ENCODE measurements at places on chromosomes 4 and X.

- no peak for DNase-seq
Observed at GRCh38 chr4:4995103-4995907, 24.0 kb downstream of the CYTL1 start.

- DNase-seq, result no peak
Observed at GRCh38 chrX:30468471-30468870, 109.1 kb downstream of the TASL start.

DNA sequence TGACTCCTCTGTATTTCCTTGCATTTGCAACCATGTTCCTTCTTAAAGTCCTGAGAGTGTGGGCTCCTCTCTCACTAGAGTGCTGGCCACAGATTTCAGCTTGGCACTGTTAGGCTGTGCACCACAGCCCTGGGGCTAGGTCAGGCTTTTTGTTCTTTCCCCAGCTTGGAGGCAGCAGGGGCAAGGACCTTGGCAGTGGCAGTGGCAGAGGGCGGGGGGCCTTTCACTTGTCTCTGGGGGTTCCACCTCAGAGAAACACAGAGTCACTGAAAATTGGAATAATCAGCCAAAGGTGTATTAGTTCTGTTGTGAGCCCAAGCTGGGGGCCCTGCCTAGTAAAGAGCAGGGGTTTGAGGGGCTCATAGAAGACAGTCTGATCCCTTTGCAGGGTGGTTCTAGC lies 142.8 kb upstream of the CT83 start:
- DNase-seq, result no peak

- DNase-seq, result no peak
Observed at GRCh38 chrX:20313899-20314298, 47.2 kb upstream of the RPS6KA3 start.

DNA sequence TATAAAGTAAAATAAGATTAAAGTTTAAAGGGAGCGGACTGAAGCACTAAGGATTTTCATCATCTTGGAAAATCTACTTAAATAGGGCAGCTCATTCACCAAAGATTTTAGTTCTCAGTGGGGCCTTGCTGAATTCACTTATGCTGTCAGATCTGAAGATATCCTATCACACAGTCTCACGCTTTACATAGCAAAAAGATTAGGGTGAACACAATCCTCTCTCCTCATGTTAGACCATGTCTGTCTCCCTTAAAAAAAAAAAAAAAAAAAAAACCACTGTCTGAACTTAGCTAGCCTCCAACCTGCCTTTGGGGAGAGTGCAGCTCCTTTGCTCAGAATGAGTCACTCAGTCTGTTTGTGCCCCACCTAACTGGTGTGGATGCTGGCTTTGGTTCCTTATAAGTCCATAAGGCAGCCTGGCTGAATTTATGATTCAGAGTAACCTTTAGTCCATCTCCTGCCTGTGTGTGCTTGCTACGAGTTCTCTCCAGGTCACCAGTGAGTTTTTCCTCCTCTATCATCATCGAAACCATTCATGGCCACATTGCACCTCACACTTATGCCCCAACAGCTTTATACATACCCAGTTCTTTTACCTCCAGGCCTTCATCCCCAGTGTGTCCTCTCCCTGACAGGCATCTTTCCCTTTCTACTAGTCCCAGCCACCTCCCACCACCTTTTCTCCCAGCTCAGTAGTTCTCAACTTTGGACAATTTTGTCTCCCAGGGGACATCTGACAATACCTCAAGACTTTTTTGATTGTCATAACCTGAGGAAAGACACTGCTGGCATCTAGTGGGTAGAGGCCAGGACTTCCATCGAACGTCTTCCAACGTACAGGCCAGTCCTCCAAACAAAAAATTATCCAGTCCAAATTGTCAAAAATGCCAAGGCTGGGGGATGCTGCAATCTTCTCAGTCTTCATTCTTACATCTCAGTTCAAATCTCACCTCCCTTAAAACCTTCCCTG lies 220.7 kb upstream of the EMCN start:
- no peak for DNase-seq

GRCh38 chr4:2511645-2512131 lies 24.8 kb upstream of the FAM193A start:
- no peak for DNase-seq

GRCh38 chr4:25938366-25938765 lies 24.3 kb downstream of the SMIM20 start:
- no peak for DNase-seq

DNA sequence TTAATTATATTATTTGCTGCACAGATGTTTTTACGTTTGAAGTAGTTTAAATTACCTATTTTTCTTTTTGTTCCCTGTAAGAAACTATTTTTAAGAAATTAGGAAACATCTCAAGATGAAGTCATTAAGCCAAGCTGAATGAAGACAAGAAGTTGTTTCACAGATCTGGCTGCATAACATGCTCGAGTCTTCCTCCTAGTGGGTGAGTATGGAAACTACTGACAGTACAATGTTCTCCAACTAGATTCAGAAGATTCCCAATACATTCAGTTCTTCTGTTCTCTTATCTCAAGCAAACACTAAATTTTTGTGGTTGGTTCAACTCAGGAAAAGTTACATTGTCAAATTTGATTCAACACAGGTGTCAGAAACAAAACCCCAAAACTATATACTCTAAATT lies 256.8 kb upstream of the VCX start:
- DNase-seq, result no peak

- no peak for DNase-seq
Observed at GRCh38 chr4:30294295-30294694, 425.9 kb upstream of the PCDH7 start.

DNA sequence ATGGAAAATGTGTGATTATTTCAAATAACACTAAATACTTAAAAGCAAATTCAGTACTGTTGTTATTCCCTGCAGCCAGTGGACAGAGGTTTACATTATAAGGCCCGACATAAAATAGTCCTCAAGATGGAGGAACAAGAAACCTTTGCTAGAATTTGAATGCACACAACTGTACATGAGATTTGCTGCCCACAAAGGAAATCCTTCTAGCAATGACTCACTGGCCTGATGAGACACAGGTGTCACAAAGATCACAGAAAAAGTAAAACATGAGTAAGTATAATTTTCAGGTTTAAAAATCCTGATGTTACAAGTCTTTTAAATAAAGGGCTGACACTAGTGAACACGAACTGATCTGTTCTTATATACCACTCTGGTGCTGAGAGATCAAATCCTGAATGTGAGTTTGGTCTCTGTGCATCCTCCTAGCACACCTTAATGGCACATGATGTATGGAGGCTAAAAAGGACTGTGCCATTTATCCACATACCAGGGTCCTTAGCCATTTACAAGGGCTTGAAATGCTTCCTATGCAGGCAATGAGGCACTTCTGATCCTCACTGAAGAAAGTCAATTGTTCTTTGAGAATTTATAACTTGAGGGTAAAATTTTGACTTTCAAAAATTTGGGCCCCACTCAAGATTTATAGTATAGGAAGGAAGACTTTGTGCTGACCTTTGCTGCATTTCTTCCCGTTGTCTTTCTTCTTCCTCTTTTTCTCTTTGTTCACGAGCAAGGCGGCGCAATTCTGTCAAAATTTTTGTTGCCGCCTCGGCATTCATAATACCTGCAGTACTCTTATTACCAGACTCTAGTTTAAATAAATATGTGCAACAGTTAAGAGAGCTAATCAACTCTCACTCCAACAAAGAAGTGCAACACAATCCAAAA lies 23.0 kb downstream of the MAP7D3 start:
- no peak for DNase-seq

GRCh38 chrX:132491191-132491590 lies 2.4 kb upstream of the MBNL3 start:
- DNase-seq, result no peak

GRCh38 chrX:23570674-23571343 lies 96.5 kb upstream of the PRDX4 start:
- DNase-seq, result no peak

DNA sequence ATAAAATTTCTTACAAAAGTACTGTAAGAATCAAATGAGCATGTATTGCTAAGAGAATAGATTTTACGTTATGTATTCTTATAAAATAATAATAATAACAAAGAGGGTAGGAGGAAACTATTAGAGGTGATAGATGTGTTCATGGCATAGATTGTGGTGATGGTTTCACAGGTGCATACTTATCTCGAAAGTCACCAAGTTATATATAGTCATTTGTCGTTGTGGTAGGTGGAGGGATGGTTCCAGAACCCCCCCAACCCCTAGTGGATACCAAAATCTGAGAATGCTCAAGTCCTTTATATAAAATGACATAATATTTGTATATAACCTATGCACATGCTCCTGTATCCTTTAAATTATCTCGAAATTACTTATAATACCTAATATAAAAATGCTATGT lies 36.7 kb upstream of the H2AZ1 start:
- no peak for DNase-seq

- DNase-seq, result no peak
Observed at GRCh38 chr4:35993606-35994005, 250.7 kb downstream of the ARAP2 start.

DNA sequence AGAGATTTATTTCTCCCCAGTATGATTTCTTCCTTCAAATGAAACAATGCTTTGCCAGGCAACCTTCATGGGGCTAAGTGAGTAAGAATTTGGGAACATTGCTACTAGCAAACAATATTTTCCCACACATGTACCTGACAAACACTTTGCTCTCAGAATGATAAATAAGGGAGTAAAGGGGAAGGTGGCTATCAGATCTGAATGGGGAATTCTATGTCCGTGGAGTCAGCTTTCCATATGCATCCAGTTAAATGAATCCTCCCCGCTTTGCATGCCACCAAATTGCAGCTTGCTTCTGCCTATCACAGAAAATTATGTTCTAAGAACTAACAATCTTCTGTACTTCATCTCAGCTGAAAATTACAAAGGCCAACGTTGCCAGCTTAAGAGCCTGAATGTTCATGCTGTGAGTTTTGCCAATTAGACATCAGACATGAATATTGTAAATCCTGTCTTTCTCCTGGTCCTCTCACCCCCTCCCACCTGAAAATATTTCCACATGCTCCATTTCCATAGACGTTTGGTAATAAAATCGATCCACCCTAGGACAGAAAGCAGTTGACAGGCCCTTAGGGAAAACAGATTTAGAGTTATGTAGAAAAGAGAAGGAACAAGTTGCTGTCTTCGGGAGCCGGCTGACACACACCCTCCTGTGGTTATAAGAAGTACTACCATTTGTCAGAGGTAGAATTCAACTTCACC lies 6.3 kb downstream of the MEPE start:
- no peak for DNase-seq

DNA sequence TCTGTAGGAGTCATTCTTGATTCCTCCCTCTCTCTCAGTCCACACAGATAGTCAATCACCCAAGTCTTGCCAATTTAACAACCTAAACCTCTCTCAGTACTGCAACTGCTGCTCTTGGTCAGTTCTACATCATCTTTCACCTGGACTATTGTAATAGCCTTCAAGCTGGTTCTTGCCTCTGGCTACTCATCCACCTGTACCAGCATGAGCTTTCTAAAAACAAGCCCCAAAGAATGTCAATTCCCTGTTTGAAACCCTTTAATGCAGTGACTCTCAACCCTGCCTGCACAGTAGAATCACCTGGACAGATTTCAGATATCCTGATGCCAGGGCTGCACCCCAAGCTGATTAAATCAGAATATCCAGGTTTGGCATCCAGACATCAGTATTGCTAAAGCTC lies 48.3 kb downstream of the VGLL1 start:
- DNase-seq, result no peak

- DNase-seq, result no peak
Observed at GRCh38 chr4:189785257-189785656, 155.4 kb upstream of the FRG1 start.

- DNase-seq, result no peak
Observed at GRCh38 chr4:48635980-48636379, 144.1 kb downstream of the FRYL start.

DNA sequence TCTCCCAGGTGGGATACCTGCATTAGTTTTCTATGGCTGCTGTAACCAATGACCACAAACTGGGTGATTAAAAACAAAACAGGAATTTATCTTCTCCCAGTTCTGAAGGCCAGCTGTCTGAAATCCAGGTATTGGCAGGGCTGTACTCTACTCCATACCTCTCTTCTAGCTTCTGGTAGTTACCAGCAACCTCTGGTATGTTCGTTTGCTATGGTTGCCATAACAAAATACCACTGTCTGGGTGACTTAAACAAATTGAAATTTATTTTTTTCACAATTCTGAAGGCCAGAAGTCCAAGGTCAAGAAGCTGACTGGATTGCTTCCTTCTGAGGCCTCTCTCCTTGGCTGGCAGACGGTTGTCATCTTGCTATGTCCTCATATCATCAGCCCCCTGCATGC lies 642.1 kb upstream of the TENM3 start:
- no peak for DNase-seq

- no peak for DNase-seq
Observed at GRCh38 chr4:78971326-78971725, 32.1 kb upstream of the PAQR3 start.

DNA sequence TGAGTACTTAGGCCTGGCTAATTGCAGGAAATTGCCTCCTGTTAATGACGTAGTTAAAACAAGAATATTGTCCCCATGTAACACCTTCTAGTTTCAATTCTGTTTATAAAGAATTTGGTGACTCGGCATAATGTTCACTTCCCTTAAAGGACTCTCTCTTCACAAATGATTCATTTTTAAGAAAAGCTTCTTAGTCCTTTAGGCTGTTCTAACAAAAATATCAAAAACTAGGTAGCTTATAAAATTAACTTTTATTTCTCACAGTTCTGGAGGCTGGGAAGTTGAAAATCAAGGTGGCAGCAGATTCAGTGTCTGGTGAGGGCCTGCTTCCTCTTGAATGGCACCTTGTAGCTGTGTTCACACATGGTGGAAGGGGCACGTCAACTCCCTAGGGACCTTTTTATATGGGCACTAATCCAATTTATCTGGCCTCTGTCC lies 23.8 kb downstream of the COL25A1 start:
- DNase-seq, result no peak

DNA sequence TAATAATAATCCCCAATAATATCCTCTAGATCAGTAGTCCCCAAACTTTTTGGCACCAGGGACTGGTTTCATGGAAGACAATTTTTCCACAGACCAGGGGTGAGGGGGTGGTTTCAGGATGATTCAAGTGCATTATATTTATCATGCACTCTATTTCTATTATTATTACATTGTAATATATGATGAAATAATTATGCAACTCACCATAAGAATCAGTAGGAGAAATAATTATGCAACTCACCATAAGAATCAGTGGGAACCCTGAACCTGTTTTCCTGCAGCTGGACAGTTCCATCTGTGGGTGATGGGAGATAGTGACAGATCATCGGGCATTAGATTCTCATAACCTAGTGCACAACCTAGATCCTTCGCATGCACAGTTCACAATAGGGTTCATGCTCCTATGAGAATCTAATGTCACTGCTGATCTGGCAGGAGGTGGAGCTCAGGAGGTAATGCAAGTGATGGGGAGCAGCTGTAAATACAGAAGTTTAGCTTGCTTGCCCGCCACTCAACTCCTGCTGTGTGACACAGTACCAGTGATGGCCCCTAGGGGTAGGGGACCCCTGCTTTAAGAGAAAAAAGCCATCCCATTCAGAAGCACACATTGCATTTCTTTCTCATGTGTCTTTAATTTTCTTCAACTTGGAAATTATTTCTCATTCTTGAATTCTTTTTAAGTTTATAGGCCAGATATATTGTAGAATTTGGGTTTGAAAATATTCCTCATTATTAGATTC lies 16.0 kb upstream of the SH3RF1 start:
- DNase-seq, result no peak
